ENCODE measurements at places on chromosomes 7 and 10.

DNA sequence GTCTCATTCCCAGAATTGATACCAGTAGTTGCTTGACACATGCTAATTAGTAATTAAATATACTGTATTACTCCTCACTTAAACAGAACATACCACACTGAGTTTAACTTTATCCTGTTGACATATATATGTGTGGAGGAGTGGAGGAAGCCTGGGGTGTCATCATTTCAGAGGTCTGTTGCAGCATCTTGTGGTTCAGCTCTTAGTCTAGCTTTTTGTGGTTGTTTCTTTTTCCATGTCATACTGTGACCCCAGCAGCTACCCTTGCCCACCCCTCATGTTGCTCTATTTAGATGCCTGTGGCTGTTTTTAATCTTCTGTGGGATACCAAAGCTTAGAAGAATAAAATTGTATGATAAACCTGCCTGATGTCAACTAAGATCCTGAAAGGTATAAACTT lies 875.4 kb downstream of the LRMDA start:
- DNase-seq: peak; percentile 70

GRCh38 chr7:79461660-79462059 lies 8.2 kb upstream of the MAGI2 start:
- DNase-seq: no peak

DNA sequence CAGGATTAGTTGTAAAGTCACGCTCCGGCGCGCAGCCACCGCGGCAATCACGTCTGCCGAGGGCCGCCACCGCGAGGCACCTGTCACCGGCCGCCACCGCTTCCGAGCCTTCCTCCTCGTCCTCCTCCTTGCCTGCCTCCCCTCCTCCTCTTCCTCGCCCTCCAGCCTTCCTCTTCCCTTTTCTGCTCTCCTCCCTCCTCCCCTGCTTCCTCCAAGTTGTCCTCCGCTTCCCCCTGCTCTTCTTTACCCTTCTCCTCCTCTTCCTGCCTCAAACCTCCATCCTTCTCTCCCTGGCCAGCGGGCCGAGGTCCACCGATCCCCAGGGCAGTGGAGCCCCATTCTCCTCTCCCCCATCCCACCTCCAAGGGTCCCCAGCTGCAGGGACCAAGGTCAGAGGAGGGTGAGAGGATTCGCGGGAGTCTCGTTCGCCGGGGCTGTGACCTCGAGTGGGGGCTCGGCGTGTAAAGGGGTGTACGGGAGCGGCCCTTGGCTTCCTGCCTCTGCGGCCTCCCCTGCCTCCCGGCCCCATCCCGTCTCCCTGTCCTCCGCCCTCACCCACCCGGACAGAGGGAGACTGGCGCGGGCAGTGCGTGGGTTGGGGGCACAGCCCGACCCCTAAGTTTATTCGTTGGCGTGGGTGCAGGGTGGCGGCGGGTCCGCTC lies 89.5 kb upstream of the PAX2 start:
- no peak for DNase-seq

DNA sequence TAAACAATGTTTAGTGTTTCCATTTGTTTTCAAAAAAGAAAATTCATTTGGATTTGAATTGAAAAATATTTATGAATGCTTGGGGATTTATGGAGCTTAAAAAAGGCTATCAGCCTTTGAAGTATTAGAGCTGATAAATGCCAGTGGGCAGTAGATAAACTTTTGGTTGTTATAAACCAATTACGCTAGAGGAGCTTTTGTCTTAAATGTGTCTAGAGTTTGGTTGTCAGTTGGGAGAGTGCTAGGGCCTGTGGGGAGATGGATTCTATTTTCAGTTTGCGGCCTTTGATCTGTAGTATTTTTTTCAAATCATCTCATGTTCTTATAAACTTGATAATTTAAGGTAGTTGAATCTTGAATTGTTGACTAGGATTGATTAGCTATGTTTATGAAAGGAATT lies 104.0 kb downstream of the SND1 start:
- DNase-seq: no peak

- no peak for DNase-seq
Measured at GRCh38 chr10:46308666-46309450, 22.1 kb downstream of the ANTXRL start.

GRCh38 chr7:154484406-154484805 lies 432.2 kb downstream of the DPP6 start:
- DNase-seq: no peak

DNA sequence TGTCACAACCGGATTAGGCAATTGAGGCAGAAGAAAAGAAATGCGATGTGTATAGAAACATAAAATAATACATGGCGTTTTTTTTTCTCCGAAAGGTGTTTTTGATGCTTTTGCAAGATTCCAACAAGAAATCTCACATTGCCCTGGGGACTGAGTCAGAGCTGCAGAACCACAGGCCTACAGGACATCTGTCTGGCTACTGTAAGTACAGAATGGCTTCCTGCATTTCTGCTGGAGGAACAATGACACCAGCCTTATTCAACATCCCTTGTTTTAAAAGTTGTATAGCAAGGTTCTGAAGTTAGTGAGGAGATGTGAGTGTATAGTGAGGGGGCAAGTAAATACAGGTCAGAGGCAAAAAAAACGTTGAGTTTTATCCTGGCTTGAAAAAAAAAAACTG lies 256.4 kb downstream of the ABCA13 start:
- no peak for DNase-seq

GRCh38 chr10:92778091-92778490 lies 70.2 kb upstream of the EXOC6 start:
- no peak for DNase-seq

- DNase-seq: no peak
Measured at GRCh38 chr7:92609921-92610518, 19.8 kb upstream of the FAM133B start.

DNA sequence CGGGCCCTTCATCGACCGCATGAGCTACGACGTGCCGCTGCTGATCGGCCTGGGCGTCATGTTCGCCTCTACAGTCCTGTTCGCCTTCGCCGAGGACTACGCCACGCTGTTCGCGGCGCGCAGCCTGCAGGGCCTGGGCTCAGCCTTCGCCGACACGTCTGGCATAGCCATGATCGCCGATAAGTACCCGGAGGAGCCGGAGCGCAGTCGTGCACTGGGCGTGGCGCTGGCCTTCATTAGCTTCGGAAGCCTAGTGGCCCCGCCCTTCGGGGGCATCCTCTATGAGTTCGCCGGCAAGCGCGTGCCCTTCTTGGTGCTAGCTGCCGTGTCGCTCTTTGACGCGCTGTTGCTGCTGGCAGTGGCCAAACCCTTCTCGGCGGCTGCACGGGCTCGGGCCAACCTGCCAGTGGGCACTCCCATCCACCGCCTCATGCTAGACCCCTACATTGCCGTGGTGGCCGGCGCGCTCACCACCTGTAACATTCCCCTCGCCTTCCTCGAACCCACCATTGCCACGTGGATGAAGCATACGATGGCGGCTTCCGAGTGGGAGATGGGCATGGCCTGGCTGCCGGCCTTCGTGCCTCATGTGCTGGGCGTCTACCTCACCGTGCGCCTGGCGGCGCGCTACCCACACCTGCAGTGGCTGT lies 1.2 kb downstream of the SLC18A3 start:
- DNase-seq: no peak

DNA sequence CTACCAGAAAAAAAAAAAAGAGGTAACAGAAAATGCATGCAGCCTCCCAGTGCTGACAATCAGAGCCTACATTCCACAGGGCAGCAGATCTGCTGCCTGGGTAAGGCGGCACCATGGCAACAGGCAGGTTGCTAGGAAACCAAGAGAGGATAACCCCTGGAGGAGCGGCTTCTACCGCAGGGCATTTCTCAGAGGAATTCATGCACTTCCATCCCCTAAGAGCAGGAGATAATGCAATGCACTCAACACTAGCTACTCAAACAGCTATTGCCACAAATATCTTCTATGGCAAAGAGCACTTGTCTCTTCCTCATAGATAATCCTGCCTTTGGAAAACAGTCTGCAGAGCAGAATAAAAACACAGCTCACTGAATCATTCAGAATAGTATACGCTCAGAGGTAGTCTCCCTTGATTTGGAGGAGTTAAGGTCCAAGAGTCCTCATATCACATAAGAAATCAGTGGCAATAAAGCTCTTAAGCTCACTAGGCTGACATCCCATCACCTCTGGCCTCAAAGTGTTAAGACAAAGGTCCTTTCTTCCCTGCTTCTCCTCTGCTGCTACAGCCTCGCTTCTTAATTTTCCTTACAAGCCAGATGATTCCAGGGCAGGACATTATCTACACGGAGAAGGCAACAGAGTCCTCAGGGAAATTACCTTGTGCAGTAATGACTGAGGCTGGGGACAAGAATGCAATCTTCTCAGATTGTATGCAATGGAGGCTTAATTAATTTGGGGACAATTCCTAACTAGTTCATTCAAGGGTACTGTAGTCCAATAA lies 10.7 kb downstream of the PSAP start:
- DNase-seq: no peak

DNA sequence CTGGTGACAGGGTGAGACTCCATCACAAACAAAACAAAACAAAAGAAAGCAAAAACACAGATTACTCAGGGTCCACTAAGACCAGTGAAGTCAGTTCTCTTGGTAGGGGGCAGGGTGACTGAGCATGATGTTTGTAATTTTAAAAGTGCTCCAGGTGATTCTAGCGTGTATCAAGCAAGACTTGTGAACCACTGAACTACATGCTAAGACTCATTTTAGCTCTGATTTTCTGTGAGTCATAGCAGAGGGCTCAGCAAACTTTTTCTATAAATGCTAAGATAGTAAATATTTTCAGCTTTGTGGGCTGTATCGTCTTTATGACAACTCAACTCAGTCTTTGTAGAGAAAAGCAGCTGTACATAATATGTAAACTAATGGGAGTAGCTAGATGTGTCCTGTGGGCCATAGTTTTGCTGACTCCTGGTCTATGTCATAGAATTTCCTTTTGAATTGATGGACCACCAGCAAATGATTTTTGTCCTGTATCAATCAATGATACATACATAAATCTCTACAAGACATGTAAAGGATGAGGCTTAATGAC lies 141.3 kb downstream of the CFTR start:
- DNase-seq: no peak

DNA sequence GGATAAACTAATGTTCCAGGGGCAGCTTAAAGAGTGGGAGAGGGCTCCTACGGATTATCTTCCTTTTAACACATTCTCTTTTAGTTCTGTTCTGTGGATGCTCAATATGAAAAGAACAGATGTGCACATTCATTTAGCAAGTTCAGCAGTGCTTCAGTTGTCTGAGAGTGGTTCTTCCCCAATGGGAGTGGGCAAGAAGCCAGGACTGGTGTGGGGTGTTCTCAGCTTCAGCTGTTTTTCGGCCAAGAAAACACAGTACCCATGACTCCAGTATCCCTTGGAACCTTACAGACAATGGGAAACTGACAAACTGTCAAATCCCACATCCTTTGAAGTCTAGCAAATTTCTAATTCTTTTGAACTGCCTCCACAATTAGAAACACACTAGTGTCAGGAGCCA lies 71.5 kb upstream of the LRRC17 start:
- DNase-seq: no peak

GRCh38 chr7:51279391-51280023 lies 37.1 kb downstream of the COBL start:
- no peak for DNase-seq

GRCh38 chr10:11178606-11179515 lies 161.2 kb downstream of the CELF2 start:
- peak; percentile 85 for DNase-seq

- no peak for DNase-seq
Measured at GRCh38 chr7:18965657-18966056, 151.8 kb downstream of the TWIST1 start.

- DNase-seq: no peak
Measured at GRCh38 chr10:71372882-71373495, 23.7 kb upstream of the CDH23 start.

- peak; percentile 94 for DNase-seq
Measured at GRCh38 chr7:41881331-41882130, 178.6 kb upstream of the INHBA start.

DNA sequence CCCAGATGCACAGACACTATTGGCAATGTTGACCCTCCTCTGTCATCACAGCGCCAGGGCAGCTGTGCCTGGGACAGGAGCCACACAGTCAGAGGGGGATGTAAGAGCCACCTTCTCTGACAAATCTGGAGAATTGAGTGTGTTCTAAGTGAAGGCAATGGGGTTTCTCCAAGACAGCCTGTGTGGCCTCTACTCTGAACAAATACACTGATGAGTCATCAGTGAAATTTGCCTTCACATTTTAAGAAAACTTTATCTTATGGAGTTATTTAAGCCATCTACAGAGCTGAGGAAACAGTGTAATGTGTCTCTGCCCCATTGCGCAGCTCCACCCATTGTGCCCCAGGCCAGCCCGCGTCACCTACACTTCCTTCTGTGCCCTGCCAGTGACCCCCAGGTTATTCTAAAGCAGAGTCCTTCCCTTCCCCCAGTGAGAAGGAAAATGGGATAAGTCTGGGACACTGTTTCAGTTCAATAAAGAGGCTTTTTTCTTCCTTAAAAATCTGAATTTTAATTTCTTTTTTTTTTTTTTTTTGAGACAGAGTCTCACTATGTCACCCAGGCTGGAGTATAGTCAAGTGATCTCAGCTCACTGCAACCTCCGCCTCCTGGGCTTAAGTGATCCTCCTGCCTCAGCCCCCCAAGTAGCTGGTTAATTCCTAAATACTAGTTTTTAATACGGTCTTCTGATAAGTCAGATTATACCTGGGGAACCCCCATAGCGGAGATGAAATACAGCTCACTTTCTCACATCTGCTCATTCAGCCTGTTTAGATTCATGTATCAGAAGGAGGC lies 21.8 kb downstream of the AKR1E2 start:
- DNase-seq: no peak

DNA sequence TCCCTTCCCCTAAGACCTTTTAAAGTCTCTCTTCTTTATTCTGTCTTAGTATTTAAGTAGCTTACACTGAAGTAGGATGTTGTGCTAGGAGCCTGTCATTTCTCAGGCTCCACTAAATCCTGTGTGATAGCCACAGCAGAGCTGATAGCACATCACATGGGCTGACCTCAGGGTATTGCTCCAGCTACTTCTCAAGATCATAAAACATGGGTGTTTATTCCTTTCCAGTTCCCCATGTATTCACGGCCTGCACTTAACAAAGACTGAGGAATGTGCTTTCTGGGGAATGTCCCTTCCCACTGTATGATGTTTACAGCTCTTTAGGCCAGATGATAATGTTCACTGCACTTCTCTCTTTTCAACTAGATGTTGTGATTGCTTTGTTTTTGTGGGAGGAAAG lies 1086.8 kb downstream of the KCNMA1 start:
- DNase-seq: no peak

DNA sequence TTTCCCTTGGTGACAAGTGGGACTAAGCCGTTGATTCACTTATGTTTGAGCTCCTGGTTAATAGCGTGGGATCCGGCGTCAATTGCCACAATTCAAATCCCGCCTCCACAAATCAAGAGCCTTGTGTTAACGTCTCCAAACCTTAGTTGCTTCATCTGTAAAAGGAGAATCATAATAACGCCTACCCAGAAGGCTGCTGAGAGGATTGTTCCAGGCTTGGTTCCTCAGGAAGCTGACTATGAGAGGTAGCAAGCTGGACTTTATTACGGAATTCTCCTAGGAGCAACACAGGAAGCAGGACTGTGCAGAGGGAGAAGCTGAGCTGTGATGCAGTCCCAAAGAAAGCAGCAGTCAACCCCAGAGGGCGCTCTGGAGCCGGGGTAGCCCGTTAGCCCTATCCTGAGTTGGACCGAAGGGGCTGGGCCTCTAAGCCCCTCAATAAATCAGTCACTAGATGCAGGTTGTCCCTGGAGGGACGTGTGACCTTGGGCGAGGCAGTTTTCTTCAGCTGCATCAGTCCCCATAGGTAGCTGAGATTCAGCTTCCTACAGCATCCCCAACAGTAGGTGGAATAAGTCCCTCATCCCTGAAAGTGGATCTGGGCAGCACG lies 6.9 kb upstream of the BAG3 start:
- DNase-seq: no peak
